Activated B cell treated with CpG ODN at 0.5 μM for 24 hours (primary cell): ENCODE measurements at places on chromosomes 12 and 14. TPM values are rescaled to one million over a fixed set of nuclear protein-coding genes. Genes with fewer than 3 reads are reported as not detected.

- no peak for DNase-seq
Measured at GRCh38 chr14:37988472-37988871, 219.2 kb upstream of the SSTR1 start.

GRCh38 chr14:101062065-101062450, 158.5 kb upstream of the RTL1 start:
- DNase-seq, result no peak

- DNase-seq, result no peak
Measured at GRCh38 chr14:88166616-88167015, 156.5 kb downstream of the KCNK10 start.

DNA sequence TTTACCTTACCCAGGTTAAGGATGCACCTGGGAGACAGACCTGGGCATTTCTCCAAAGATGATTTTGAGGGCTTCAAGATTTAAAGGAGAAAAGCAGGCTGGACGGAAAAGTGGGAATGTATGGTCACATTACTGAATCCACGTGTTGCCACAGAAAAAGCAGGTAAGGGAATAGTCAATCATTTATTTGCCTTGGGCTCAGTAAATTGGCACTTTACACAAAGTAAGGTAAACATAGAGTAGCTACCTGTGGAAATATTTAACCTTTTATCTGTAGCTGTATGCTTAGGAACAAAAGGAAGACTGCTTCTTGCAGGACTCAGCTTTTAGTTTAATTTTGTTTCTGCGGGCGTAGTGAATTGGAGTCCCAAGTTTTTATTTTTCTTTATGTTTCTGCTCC, 153.3 kb downstream of the SLCO1B3 start:
- DNase-seq, result no peak

DNA sequence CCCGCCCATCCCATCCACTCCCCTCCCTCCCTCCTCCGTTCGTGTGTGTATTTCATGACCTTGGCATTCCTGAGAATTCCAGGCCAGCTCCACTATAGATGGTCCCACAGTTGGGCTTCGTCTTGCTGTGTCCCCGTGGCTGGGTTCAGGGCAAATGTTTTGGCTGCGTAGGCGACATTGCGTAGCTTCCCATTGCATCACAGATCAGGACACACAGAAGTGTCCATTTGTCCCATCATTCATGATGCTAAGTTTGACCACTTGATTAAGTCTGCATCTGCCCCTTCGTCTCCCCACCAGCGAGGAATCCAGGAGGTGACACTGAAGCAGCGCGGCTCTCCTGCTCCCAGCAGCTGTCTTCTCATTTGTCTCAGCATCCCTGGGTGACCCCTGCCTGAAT, 38.6 kb upstream of the MMP17 start:
- DNase-seq, result no peak

GRCh38 chr12:97572220-97572619, 109.6 kb downstream of the RMST start:
- no peak for DNase-seq

DNA sequence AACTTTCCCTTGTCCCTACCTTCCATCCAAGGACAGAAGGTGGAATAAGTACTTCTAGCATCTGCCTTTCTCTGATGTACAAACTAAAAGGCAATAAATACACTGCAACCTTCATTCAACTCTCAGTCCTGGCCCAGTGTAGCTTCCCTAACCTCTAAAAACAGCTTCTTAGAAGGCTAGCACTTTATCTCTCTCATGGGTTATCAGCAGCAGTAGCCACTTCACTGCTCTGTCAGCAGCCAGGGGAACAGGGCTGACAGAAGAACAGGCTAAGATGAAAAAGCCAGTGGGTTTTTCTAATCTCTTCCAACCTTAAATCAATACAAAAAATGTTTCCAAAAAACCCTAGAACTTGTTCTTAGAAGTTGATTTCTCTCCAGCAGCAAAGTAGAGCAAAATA, 13.2 kb downstream of the BAZ2A start:
- no peak for DNase-seq

- DNase-seq, result no peak
Measured at GRCh38 chr14:92997343-92998061, 74.6 kb downstream of the CHGA start.

GRCh38 chr12:15368812-15369211, 46.5 kb downstream of the PTPRO start:
- no peak for DNase-seq

- no peak for DNase-seq
Measured at GRCh38 chr14:21804981-21805380, 131.4 kb upstream of the OR4E1 start.

Gene PARPBP
- 4.6 and 5.0 TPM in 2 replicates for total RNA-seq

Gene RPGRIP1
- total RNA-seq, result not detected in 2 replicates

Gene DNAJC22
- total RNA-seq, result not detected in 2 replicates

Gene INHBE
- 0.07 and 0.29 TPM in 2 replicates for total RNA-seq

Gene NTF3
- not detected in 2 replicates for total RNA-seq

Gene P3H3
- total RNA-seq, result not detected in 2 replicates
